ENCODE measurements at places on chromosomes 1 and 21. TPM values are rescaled to one million over a fixed set of nuclear protein-coding genes. Genes with fewer than 3 reads are reported as not detected.

- H3K27me3 ChIP-seq, result no peaks in the 10 kb centered on the region
- no peak overlapping the region for H3K4me3 ChIP-seq
- H3K4me1 ChIP-seq, result peaks cover 3% of the 10 kb centered on the region
- no peak overlapping the region for H3K27ac ChIP-seq
- no peak for DNase-seq
These were observed 27.6 kb downstream of the HMGCS2 start for GRCh38 chr1:119740896-119741780.

The SPRR4 gene
- total RNA-seq, result not detected

DNA sequence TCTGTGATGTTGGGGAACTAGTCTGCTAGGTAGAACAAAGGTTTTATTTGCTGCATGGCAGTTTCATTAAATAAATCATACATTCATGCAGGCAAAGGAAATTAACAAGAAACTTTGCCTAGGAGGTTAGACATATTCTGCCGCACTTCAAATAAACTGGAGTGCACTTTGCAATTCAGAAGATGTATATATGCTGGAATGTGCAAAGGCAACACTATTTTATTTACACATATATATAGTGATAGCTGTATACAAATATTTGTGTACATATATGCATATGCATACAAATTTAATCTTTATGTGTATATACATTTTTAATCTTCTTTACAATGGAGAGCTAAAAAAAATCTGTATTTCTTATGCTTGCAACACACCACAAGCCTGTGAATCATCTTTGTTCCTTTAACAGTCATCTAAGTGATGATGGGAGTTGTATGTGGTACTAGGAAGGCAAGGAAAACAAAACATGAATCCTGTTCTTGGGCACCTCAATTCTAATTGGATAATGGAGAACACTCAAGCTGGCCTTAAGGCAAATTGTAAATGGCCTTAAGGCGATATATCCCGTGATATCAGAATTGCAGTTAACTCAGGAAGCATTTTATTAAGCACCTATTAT lies 605.8 kb upstream of the CAMK1G start:
- no peak for DNase-seq
- no peaks in the 10 kb centered on the region for H3K4me1 ChIP-seq
- H3K36me3 ChIP-seq, result no peaks in the 10 kb centered on the region
- no peaks in the 10 kb centered on the region for H3K27me3 ChIP-seq
- no peak overlapping the region for H3K27ac ChIP-seq

GRCh38 chr1:99481391-99481996 lies 164.4 kb upstream of the PALMD start:
- no peaks in the 10 kb centered on the region for H3K4me1 ChIP-seq
- no peak overlapping the region for H3K4me3 ChIP-seq
- peak; percentile 32 for DNase-seq
- H3K36me3 ChIP-seq, result no peaks in the 10 kb centered on the region

- H3K4me1 ChIP-seq, result peaks cover 16% of the 10 kb centered on the region
- H3K27me3 ChIP-seq, result peaks cover 22% of the 10 kb centered on the region
- no peaks in the 10 kb centered on the region for H3K36me3 ChIP-seq
- H3K4me3 ChIP-seq, result peak overlapping the region; percentile 63
- peak; percentile 14 for DNase-seq
These were observed 457 bp downstream of the VAV3 start for GRCh38 chr1:107964336-107965109.

The PTPN22 gene
- 1.3 TPM for total RNA-seq

- no peak overlapping the region for H3K4me3 ChIP-seq
- DNase-seq, result no peak
These were observed 86.1 kb upstream of the CYYR1 start for GRCh38 chr21:26659182-26659581.

The ZNF593OS gene
- not detected for total RNA-seq

DNA sequence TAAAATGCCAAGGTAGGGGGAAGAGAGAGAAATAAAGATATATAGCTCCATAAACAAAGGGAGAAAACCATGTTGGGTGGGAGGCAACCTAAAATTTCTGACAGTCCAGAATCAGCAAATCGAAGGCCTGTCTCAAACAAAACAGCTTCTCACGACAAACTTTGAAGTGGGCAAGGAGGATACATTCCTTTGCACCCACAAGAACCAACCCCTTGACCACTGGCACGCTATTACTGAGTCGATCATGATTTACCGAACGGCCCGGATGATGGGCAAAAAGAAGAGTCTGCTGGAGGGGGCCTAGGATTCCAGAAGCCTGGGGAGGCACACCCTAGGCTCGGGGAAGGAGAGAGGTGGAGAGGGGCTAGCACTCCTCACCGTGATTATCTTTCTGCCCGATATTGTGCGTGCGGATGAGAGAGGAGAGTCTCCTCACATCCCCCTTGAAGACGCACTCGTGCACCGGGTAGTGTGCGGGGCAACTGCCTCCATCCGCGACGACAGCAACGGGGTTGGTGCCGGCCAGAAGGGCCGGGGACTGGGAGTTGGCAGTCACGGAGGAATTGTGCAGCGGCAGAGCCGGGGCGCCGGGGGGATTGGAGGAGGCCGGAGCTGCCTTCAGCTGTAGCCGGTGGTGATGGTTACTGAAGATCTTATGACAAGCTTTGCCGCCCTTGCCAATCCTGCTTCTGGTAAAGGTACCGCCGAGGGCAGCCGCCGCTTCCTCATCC lies 756 bp downstream of the ANKRD13C start:
- H3K27me3 ChIP-seq, result no peaks in the 10 kb centered on the region
- peak overlapping the region; percentile 97 for H3K4me3 ChIP-seq
- peak; percentile 90 for DNase-seq
- H3K4me1 ChIP-seq, result peaks cover 4% of the 10 kb centered on the region

- no peak overlapping the region for H3K4me3 ChIP-seq
- no peak overlapping the region for H3K27ac ChIP-seq
- peaks cover 22% of the 10 kb centered on the region for H3K4me1 ChIP-seq
- peaks cover 8% of the 10 kb centered on the region for H3K36me3 ChIP-seq
- no peaks in the 10 kb centered on the region for H3K27me3 ChIP-seq
- peak; percentile 69 for DNase-seq
These were observed 50.5 kb upstream of the IKBKE start for GRCh38 chr1:206419783-206420182.

DNA sequence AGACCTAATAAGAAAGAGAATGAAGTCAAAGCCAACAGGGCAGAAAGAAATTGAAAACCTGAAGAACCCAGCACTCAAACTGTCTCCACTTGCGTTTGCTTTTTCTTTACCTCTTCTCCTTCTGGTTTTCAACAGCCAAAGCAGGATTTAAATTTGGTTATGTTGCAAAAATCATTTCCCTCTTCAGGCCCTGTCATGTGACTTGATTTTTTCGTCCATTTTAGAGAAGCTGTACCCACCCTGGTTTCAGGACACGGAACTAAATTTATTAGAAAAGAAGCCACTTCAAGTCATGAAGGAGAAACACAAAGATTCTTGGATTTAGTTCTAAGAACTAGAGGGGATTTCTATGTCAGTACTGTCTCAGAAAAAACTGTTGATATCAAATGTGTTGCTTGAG lies 1.0 kb upstream of the SYNJ1 start:
- no peaks in the 10 kb centered on the region for H3K27me3 ChIP-seq
- DNase-seq, result no peak
- H3K36me3 ChIP-seq, result no peaks in the 10 kb centered on the region
- H3K4me1 ChIP-seq, result peaks cover 4% of the 10 kb centered on the region
- H3K4me3 ChIP-seq, result peak overlapping the region; percentile 85

The AKR7A2 gene
- total RNA-seq, result 33.9 TPM

The S100B gene
- 1.0 TPM for total RNA-seq

GRCh38 chr1:35298464-35298863 lies 30.0 kb downstream of the ZMYM4 start:
- peaks cover 2% of the 10 kb centered on the region for H3K36me3 ChIP-seq
- no peaks in the 10 kb centered on the region for H3K4me1 ChIP-seq
- no peak overlapping the region for H3K27ac ChIP-seq

The H3-3A gene
- total RNA-seq, result 375 TPM

The ACOT7 gene
- total RNA-seq, result 91.1 TPM

DNA sequence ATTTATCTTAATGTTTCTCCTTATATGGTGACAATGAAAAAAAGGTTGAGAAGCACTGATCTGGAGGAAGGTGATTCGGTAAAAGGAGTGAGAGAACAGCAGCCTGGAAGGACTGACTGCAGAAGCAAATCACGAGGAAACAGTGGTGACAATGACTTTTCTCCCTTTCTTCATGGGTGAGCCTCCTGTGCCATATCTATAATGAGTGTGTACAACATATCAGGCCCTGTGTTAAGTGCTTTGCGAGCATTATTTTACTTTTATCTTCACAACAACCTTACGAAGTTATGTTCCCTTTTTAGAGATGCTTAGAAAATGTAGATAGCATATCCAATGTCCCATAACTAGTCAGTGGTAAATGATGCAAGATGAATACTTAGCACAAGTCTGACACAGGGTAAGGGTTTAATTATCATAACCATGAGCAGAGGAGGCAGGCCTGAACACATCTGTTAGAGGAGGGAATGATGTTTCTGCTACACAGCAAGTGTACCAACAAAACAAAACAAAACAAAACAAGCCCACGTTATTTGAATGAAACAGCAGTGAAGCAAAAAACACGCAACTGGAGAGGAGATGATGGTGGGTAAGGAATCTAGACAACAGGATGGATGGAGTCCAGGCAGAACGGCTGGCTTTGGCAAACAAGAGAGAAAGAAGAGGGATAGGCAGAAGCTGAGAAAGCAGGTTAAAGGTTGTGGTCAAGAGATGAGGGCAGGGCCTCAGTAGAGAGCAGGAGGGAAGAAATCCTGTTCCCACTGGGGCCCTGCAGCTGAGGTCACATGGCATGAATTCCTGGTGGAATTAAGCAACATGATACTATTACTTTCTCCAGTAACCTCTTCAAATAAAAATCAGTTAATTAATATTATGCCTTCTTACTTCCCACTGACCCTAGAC lies 29.6 kb downstream of the GNG12 start:
- no peak overlapping the region for H3K27ac ChIP-seq
- H3K4me1 ChIP-seq, result peaks cover 27% of the 10 kb centered on the region

DNA sequence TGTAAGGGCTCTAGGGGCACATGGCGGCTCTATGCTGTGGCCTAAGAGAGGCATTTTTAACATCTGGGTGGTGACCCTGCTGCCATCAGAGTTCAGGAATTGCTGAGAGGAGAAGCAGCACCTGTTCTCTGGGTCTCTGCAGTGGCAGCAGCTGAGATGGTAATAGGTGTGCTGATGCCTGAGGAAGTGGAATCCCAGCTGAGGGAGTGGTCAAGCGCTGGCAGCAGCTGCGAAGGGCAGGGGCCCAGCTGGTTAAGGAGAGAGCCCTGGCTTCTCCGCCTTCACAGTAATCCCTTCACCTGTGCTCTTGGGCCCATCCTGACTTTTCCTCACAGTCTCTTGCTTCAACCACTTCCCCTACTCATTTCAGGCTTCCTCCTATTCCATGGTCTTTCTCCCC lies 39.8 kb downstream of the GJA5 start:
- no peak for DNase-seq
- H3K27ac ChIP-seq, result no peak overlapping the region
- H3K36me3 ChIP-seq, result no peaks in the 10 kb centered on the region
- no peak overlapping the region for H3K4me3 ChIP-seq
- no peaks in the 10 kb centered on the region for H3K27me3 ChIP-seq
- H3K4me1 ChIP-seq, result no peaks in the 10 kb centered on the region

The PGLYRP3 gene
- total RNA-seq, result not detected

The ACP6 gene
- total RNA-seq, result 17.5 TPM

GRCh38 chr1:172221436-172221835 lies 199.0 kb upstream of the C1orf105 start:
- H3K36me3 ChIP-seq, result no peaks in the 10 kb centered on the region
- no peaks in the 10 kb centered on the region for H3K4me1 ChIP-seq
- no peak overlapping the region for H3K4me3 ChIP-seq
- H3K27me3 ChIP-seq, result no peaks in the 10 kb centered on the region
- H3K27ac ChIP-seq, result no peak overlapping the region
- DNase-seq, result no peak

- DNase-seq, result no peak
- no peak overlapping the region for H3K27ac ChIP-seq
- no peaks in the 10 kb centered on the region for H3K36me3 ChIP-seq
- H3K4me3 ChIP-seq, result no peak overlapping the region
- no peaks in the 10 kb centered on the region for H3K4me1 ChIP-seq
These were observed 153.4 kb downstream of the GALNT2 start for GRCh38 chr1:230220478-230220877.

The SPRR2A gene
- not detected for total RNA-seq

DNA sequence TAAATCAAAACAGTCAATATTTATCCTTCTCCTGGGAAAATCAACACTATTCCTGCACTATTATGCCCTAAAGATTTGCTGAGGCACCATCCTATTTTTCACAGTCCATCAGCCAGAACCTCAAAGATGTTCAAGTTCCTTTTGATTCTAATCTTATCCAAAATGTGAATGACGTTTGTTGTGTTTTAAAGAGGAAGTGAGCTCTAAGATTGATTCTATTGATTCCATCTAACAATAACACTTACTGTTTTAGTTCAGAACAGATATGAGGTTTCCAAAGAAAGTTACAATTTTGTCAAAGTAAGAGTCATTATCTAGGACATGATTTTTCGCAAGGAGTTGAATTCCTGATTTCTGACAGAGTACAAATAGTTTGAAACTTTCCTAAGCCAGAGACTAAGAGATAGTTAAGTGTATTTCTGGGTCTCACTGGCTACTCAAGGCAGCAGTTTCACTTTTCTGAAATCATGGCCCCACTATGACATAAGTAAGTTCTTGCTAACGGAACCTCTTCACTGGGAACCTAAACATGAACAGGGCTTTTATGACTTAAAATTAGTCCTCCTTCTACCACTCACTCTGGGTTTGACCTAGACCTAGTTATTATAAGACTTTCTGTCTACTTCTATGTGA lies 84.7 kb downstream of the LHX9 start:
- H3K27me3 ChIP-seq, result no peaks in the 10 kb centered on the region
- H3K4me3 ChIP-seq, result no peak overlapping the region
- H3K27ac ChIP-seq, result no peak overlapping the region
- no peaks in the 10 kb centered on the region for H3K36me3 ChIP-seq

The VWA1 gene
- total RNA-seq, result 81.2 TPM

- no peak overlapping the region for H3K4me3 ChIP-seq
- H3K27me3 ChIP-seq, result no peaks in the 10 kb centered on the region
- no peak overlapping the region for H3K27ac ChIP-seq
- no peaks in the 10 kb centered on the region for H3K4me1 ChIP-seq
- peaks cover 2% of the 10 kb centered on the region for H3K36me3 ChIP-seq
These were observed 66.3 kb upstream of the EDEM3 start for GRCh38 chr1:184820956-184821355.

DNA sequence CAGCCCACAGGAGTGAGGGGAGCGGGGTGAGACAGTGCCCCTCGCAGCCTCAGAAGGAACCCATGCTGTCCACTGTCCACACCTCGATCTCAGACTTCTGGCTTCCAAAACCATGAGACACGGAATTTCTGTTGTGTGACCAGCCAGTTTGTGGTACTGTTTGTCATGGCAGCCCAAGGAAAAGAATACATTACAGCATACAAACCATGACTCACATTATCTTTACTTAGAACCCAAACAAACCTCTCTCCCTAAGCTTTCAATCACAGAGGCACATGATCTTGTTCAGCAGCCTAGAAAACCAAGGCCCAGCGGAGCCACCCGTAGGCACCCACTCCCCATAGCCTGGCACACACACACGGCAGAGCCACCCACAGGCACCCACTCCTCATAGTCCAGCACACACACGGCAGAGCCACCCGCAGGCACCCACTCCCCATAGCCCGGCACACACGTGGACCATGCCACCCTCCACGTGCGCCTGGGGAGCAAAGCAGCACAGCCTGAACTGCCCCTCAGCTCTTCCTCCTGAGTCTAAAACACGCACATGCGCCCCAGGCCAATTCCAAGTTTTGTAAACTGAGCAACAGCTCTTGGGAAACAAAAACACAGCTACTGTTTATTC lies 458 bp upstream of the KRTAP10-4 start:
- H3K27me3 ChIP-seq, result no peaks in the 10 kb centered on the region
- DNase-seq, result peak; percentile 10
- no peak overlapping the region for H3K4me3 ChIP-seq
- H3K36me3 ChIP-seq, result no peaks in the 10 kb centered on the region
- H3K4me1 ChIP-seq, result no peaks in the 10 kb centered on the region

- peaks cover 15% of the 10 kb centered on the region for H3K4me1 ChIP-seq
- no peaks in the 10 kb centered on the region for H3K36me3 ChIP-seq
- no peaks in the 10 kb centered on the region for H3K27me3 ChIP-seq
These were observed 689.6 kb downstream of the USP25 start for GRCh38 chr21:16419188-16419921.

The ATP6V1G3 gene
- total RNA-seq, result not detected

Measured in astrocyte (in vitro differentiated cells and primary cell).